ENCODE measurements at places on chromosomes 11 and 22. TPM values are rescaled to one million over a fixed set of nuclear protein-coding genes. Genes with fewer than 3 reads are reported as not detected.

Gene TLCD5
- 0.42 TPM for total RNA-seq

Gene WNT11
- not detected for total RNA-seq

Gene A4GALT
- not detected for total RNA-seq

Gene MS4A12
- total RNA-seq: not detected
